ENCODE measurements at places on chromosomes 4 and X. TPM values are rescaled to one million over a fixed set of nuclear protein-coding genes. Genes with fewer than 3 reads are reported as not detected.

- H3K4me3 ChIP-seq, result no peak overlapping the region
- H3K27me3 ChIP-seq, result no peaks in the 10 kb centered on the region
- H3K4me1 ChIP-seq, result peaks cover 6% of the 10 kb centered on the region
- no peak for DNase-seq
These were observed 4.5 kb upstream of the ACE2 start for GRCh38 chrX:15605226-15605625.

DNA sequence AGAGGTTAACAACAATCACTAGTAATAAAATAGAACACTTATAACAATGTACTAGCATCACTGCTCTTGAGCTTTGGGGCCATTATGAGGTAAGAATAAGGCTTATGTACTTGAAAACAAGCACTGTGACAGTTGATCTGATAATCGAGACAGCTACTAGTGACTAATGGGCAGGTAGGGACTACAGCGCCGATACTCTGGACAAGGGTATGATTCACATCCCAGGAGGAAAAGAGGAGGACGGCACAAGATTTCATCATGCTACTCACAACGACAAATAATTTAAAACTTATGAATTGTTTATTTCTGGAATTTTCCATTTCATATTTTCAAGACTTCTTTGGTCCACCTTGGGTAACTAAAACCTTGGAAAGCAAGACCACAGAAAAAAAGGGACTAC lies 62.3 kb downstream of the FAM184B start:
- no peaks in the 10 kb centered on the region for H3K4me1 ChIP-seq
- no peaks in the 10 kb centered on the region for H3K27me3 ChIP-seq
- no peak for DNase-seq
- no peak overlapping the region for H3K4me3 ChIP-seq
- no peak overlapping the region for H3K27ac ChIP-seq
- no peaks in the 10 kb centered on the region for H3K36me3 ChIP-seq

OPRPN gene
- not detected for total RNA-seq

DNA sequence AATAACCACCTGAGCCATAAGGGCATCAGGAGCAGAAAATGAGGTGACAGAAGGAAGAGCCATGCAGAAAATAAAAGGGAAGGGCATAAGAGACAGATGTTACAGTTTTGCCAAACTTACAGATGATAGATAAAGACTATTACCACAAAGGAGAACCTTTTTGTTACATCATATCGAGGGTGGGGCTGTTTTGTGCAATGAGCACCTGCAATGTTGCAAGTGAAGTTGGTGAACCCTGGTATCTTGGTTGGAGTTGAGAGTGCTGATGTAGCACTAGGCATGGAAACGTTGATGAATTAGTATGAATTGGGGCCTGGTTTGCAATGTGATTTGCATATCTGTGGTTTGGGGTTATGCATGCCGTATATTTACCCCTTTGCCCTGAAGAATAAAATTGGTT lies 119.8 kb upstream of the TEX13D start:
- DNase-seq, result no peak
- no peak overlapping the region for H3K4me3 ChIP-seq
- H3K36me3 ChIP-seq, result no peaks in the 10 kb centered on the region
- no peak overlapping the region for H3K27ac ChIP-seq
- H3K27me3 ChIP-seq, result peaks cover 2% of the 10 kb centered on the region

DNA sequence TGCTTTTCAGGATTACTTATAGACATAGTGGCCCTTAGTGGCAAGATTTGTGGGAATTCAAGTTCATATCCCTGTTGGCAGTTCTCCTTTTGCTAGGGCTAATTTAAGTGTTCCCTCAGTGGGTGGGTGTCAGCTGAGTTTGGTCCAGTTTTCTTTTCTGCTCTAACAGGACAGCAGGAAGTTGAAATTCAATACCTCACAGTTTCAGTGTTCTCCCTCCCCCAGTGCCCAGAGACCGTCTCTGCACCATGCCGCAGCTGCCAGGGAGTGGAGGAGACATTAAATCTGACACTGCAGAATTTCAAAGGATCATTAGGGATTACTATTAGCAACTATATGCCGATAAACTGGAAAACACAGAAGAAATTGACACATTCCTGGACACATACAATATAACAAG lies 50.7 kb downstream of the UBE2NL start:
- H3K4me1 ChIP-seq, result no peaks in the 10 kb centered on the region
- no peak for DNase-seq
- H3K27me3 ChIP-seq, result no peaks in the 10 kb centered on the region
- H3K27ac ChIP-seq, result no peak overlapping the region
- H3K36me3 ChIP-seq, result no peaks in the 10 kb centered on the region

DNA sequence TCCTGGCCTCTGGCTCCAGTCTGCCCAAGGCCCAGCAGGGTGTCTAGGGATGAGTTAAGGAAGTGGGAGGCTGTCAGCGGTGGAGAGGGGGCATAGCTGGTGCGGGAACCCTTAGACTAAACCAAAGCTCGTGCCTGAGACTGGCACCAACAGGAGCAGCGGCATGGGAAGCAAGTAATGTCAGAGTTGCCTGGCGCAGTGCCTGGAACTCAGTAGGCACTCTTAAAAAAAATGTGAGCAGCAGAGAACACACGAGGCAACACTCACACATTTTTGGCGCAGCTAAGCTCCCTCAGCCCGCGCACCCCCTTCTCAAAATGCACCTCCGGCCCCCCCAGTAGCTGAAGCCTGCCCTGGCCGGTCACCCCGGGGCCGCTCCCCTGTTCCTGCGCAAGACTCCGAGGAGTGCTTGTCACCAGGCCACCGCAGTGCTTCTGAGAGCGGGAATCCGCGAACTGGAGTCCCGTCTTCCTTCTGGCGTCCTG lies 583 bp downstream of the GABRE start:
- DNase-seq, result no peak
- H3K4me1 ChIP-seq, result peaks cover 4% of the 10 kb centered on the region
- H3K36me3 ChIP-seq, result no peaks in the 10 kb centered on the region
- no peak overlapping the region for H3K27ac ChIP-seq
- H3K27me3 ChIP-seq, result peaks cover 4% of the 10 kb centered on the region
- no peak overlapping the region for H3K4me3 ChIP-seq

UGT2B15 gene
- not detected for total RNA-seq

PSMD10 gene
- 49.2 TPM for total RNA-seq

DNA sequence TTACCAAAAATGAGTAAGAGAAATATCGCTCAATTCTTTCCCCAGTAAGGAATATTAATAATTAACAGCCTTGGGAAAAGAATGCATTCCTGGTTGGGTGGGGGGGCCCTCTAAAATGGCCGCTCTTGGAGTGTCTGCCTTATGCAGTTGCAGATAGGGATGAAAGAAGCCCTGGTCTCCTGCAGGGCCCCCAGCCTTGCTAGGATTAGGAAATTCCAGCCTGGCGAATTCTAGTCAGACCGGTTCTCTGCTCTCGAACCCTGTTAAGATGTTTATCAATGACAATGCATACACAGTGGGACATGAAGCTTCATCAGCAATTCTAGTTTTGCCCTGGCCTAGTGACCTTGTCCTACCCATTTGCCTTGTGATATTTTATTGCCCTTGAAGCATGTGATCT lies 1047.7 kb upstream of the GRID2 start:
- no peaks in the 10 kb centered on the region for H3K4me1 ChIP-seq
- H3K36me3 ChIP-seq, result no peaks in the 10 kb centered on the region
- H3K4me3 ChIP-seq, result no peak overlapping the region
- no peak for DNase-seq
- no peak overlapping the region for H3K27ac ChIP-seq
- H3K27me3 ChIP-seq, result no peaks in the 10 kb centered on the region

DNA sequence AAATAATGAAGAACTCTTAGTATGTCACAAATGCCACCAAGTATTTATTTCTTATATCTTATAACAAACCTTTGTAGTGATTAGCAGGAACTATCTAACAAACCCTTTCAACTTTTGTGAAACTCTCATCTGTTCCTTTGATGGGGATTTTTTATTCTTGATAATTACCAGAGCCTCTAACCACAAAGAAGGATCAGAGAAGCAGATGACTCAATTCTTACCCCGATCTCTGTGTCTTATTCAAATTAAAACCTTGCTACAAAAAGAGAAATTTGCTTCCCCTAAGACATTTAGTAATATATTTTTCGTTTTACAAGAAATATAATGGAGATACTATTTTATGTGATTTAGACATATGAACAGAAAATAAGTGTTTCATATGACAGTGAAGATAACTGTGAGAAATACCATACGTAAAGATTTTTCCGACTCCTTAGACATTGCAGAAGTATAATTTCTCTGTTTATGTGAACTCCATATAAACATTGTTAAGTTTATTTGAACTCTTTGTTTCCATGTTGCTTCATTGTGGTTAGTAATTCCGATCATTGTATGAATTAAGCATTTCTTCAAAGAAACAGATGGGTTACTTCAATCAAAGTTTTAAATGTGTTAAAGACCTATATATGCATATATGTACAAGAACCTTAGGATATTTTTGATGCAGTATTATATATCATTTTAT lies 205.4 kb downstream of the CFAP299 start:
- no peak for DNase-seq
- no peak overlapping the region for H3K4me3 ChIP-seq
- no peak overlapping the region for H3K27ac ChIP-seq
- H3K27me3 ChIP-seq, result no peaks in the 10 kb centered on the region

SOX3 gene
- total RNA-seq, result 0.49 TPM

- H3K4me1 ChIP-seq, result no peaks in the 10 kb centered on the region
- no peak overlapping the region for H3K27ac ChIP-seq
- DNase-seq, result no peak
- H3K4me3 ChIP-seq, result no peak overlapping the region
These were observed 50.4 kb downstream of the FHIP1A start for GRCh38 chr4:151459375-151459774.

GRCh38 chr4:72388521-72388920 lies 180.5 kb downstream of the ADAMTS3 start:
- no peaks in the 10 kb centered on the region for H3K4me1 ChIP-seq
- no peak overlapping the region for H3K4me3 ChIP-seq
- no peak overlapping the region for H3K27ac ChIP-seq
- no peak for DNase-seq
- no peaks in the 10 kb centered on the region for H3K27me3 ChIP-seq

GRCh38 chr4:82381235-82381634 lies 7.4 kb upstream of the HNRNPD start:
- peaks cover 4% of the 10 kb centered on the region for H3K4me1 ChIP-seq
- peaks cover 4% of the 10 kb centered on the region for H3K27me3 ChIP-seq
- H3K36me3 ChIP-seq, result peaks cover 15% of the 10 kb centered on the region
- DNase-seq, result no peak
- no peak overlapping the region for H3K4me3 ChIP-seq
- no peak overlapping the region for H3K27ac ChIP-seq

LSM6 gene
- 40.3 TPM for total RNA-seq

SMIM43 gene
- total RNA-seq, result 19.8 TPM

ASMT gene
- total RNA-seq, result 0.31 TPM

DNA sequence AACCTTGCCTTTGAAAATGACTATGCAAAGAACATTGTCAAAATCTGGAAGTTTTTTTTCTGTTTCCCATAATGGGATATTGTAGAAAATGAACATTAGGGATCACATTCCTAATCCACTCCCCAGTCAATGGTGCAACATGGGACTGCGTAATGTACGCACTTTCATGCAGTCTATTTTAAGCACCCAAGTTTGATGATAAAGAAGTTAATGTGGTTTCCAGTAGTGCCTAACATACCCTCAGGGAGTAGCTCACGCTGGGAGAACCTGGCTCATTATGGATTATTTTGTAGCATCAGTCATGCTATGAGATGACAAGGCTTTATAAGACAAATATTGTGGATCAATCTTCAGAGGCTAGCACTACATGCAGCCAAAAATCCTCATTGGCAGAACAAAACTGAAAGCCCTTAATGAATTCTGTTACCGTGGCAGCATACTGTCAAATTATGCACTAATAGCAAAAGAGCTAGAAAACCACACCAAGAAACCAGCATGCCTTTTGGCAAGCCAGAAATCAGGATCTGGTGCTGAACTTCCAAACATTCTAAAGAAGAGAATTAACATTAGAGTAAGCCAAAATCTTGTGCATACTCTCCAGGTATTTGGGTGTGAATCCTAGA lies 1392.8 kb upstream of the TENM3 start:
- peaks cover 8% of the 10 kb centered on the region for H3K4me1 ChIP-seq
- no peak overlapping the region for H3K4me3 ChIP-seq
- no peaks in the 10 kb centered on the region for H3K36me3 ChIP-seq

- H3K27me3 ChIP-seq, result no peaks in the 10 kb centered on the region
- no peaks in the 10 kb centered on the region for H3K4me1 ChIP-seq
- H3K4me3 ChIP-seq, result no peak overlapping the region
- peaks cover 11% of the 10 kb centered on the region for H3K36me3 ChIP-seq
- no peak for DNase-seq
- H3K27ac ChIP-seq, result no peak overlapping the region
These were observed 16.0 kb downstream of the ARSD start for GRCh38 chrX:2913118-2913517.

- H3K4me1 ChIP-seq, result peaks cover 2% of the 10 kb centered on the region
- no peaks in the 10 kb centered on the region for H3K27me3 ChIP-seq
- H3K36me3 ChIP-seq, result no peaks in the 10 kb centered on the region
These were observed 21.5 kb downstream of the SLC10A7 start for GRCh38 chr4:146500216-146500615.

GRCh38 chr4:15427701-15428100 lies at the start of gene C1QTNF7:
C1QTNF7 (plus strand) TSS chr4:15428033; CDS start chr4:15435744, 7,711 bp downstream.
- H3K4me3 ChIP-seq, result no peak within 1 kb of the TSS
- DNase-seq, result no peak
- H3K27ac ChIP-seq, result no peak within 1 kb of the TSS
- no peaks in the 10 kb centered on the region for H3K36me3 ChIP-seq

DNA sequence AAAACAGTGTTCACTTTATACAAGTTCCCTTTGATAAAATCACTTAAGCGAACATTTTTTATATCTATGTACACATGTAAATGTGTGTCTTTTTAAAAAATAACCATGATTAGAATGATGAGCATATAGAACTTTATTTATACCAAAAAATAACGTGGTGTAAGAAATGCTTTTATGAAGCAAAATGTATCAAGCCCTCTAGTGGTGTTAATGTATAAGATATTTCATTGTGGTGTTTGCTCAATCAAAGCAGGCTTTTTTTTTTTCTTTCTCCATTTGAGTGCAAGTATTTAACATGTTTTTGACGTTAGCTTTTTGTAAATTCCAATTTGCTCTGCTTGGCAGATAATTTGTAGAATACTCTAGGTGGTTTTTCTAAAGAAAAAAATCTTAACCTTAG lies 2092.4 kb upstream of the TENM3 start:
- no peaks in the 10 kb centered on the region for H3K27me3 ChIP-seq
- no peak overlapping the region for H3K27ac ChIP-seq
- no peak for DNase-seq
- no peaks in the 10 kb centered on the region for H3K4me1 ChIP-seq
- H3K36me3 ChIP-seq, result no peaks in the 10 kb centered on the region
- H3K4me3 ChIP-seq, result no peak overlapping the region

- no peaks in the 10 kb centered on the region for H3K36me3 ChIP-seq
- H3K27me3 ChIP-seq, result peaks cover 2% of the 10 kb centered on the region
- no peak overlapping the region for H3K4me3 ChIP-seq
- no peak overlapping the region for H3K27ac ChIP-seq
These were observed 174.5 kb upstream of the C1QTNF7 start for GRCh38 chr4:15253349-15253748.

GRCh38 chr4:120299631-120300030 lies 233.0 kb upstream of the MAD2L1 start:
- H3K27me3 ChIP-seq, result no peaks in the 10 kb centered on the region
- no peak overlapping the region for H3K27ac ChIP-seq
- H3K4me3 ChIP-seq, result no peak overlapping the region
- H3K4me1 ChIP-seq, result no peaks in the 10 kb centered on the region
- DNase-seq, result no peak

AP1S2 gene
- 66.1 TPM for total RNA-seq

- H3K36me3 ChIP-seq, result no peaks in the 10 kb centered on the region
- H3K27ac ChIP-seq, result no peak overlapping the region
- no peak for DNase-seq
- H3K4me3 ChIP-seq, result no peak overlapping the region
- no peaks in the 10 kb centered on the region for H3K27me3 ChIP-seq
- no peaks in the 10 kb centered on the region for H3K4me1 ChIP-seq
These were observed 114.3 kb upstream of the CPEB2 start for GRCh38 chr4:14887842-14888433.

GYPB gene
- not detected for total RNA-seq

Measured in endothelial cell (in vitro differentiated cells).